PC-3 (cell line): ENCODE measurements at places on chromosomes 6 and 20. TPM values are rescaled to one million over a fixed set of nuclear protein-coding genes. Genes with fewer than 3 reads are reported as not detected.

DNA sequence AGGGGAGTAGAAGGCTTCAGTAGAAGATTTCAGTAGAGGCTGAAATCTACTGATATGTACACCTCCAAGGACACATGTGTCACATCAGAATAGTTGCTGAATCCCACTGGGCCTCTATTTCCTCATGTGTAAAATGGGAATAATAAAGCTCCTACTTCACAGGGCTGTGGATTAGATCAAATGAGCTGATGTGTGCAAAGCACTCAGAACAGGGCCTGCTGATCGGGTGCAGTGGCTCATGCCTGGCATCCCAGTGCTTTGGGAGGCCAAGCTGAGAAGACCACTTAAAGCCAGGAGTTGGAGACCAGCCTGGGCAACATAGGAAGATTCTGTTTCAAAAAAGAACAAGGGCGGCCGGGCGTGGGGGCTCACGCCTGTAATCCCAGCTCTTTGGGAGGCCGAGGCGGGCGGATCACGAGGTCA, 8.1 kb upstream of the AP5S1 start:
- H3K27ac ChIP-seq: peak overlapping the region; percentile 87
- no peak for DNase-seq
- no peaks in the 10 kb centered on the region for H3K27me3 ChIP-seq
- H3K36me3 ChIP-seq: no peaks in the 10 kb centered on the region
- H3K4me3 ChIP-seq: no peak overlapping the region
- peaks cover 50% of the 10 kb centered on the region for H3K4me1 ChIP-seq

GRCh38 chr20:20255099-20255498, 112.8 kb upstream of the INSM1 start:
- no peak for DNase-seq
- H3K4me3 ChIP-seq: no peak overlapping the region
- no peaks in the 10 kb centered on the region for H3K4me1 ChIP-seq
- no peak overlapping the region for H3K27ac ChIP-seq

GRCh38 chr6:130841128-130841728, 14.0 kb downstream of the SMLR1 start:
- no peak overlapping the region for H3K27ac ChIP-seq
- H3K4me1 ChIP-seq: no peaks in the 10 kb centered on the region
- no peaks in the 10 kb centered on the region for H3K27me3 ChIP-seq
- H3K4me3 ChIP-seq: no peak overlapping the region
- DNase-seq: no peak

The CDKN1A gene
- 79.5 and 91.5 TPM in 2 replicates for total RNA-seq

- H3K36me3 ChIP-seq: no peaks in the 10 kb centered on the region
- no peaks in the 10 kb centered on the region for H3K27me3 ChIP-seq
- peak; percentile 60 for DNase-seq
- H3K27ac ChIP-seq: peak overlapping the region; percentile 53
- peak overlapping the region; percentile 86 for H3K4me3 ChIP-seq
These were observed 128.5 kb downstream of the HFE start for GRCh38 chr6:26215585-26216358.

The SPATS1 gene
- not detected in 2 replicates for total RNA-seq

DNA sequence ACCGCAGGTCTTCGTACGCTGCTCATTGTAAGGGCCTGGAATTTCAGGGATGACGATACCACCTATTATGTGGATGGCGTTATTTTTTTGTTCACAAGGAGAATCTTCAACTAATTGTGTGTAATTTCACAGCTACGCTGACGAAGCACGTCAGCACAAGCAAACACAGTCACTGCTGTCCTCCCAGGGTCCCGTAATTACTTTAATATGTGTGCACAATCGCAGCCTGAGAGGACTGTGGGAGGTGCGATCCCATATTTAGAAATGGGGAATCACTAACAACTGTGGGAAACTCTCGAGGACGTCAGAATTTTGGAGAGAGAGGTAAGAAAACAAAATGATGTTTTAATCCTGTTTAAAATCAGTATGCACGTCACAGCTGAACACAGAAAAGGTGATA, 40.2 kb upstream of the DACT2 start:
- H3K27ac ChIP-seq: no peak overlapping the region
- H3K36me3 ChIP-seq: no peaks in the 10 kb centered on the region
- DNase-seq: no peak

- no peaks in the 10 kb centered on the region for H3K36me3 ChIP-seq
- no peak for DNase-seq
- no peaks in the 10 kb centered on the region for H3K4me1 ChIP-seq
- no peak overlapping the region for H3K4me3 ChIP-seq
- no peak overlapping the region for H3K27ac ChIP-seq
- H3K27me3 ChIP-seq: peaks cover 14% of the 10 kb centered on the region; the same call in 1 of the 2 replicates
These were observed 160.6 kb downstream of the SMOC2 start for GRCh38 chr6:168601546-168601945.

DNA sequence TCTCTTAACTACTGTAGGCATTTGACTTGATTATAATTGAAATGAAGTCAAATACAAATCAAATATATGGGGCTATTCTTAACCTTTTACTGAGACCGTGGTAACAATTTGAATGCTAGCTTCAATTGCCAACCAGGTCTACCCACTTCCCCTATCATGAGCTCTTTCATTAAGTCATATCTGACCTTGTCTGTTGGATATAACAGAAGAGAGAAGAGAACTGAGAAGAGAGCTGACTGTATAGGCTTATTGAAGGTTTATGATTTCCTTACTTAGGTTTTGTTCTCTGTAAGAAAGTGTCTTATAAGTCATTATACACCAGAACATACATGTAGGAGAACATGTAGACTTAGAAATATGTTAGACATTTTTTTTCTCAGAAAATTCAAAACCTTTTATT, 549.4 kb downstream of the COL12A1 start:
- H3K36me3 ChIP-seq: no peaks in the 10 kb centered on the region
- H3K4me3 ChIP-seq: no peak overlapping the region
- H3K4me1 ChIP-seq: peaks cover 3% of the 10 kb centered on the region; the same call in 1 of the 2 replicates

DNA sequence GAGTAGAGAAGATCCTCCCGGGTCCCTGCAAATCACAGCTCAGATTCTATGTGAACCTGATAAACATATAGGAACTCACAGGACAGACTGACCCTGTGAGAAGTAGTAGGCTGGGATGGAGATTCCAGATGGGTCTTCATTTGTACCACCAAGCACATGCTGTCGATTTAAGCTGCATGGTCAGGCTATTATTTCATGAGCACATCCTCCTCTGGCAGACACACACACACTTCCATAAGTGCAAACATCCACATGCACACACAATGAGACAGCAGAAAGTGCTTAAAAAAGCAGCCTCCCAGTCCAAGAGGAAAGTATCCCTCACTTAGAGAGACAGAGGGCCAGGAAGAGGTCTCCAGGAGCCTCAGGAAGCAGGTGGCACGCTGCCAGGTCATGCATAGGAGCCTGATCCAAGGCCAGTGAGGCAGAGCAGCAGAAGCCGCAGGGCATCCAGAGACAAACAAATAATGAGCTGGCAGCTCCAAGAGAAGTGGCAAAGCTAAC, 131.8 kb downstream of the UNC5CL start:
- DNase-seq: peak; percentile 95
- no peaks in the 10 kb centered on the region for H3K27me3 ChIP-seq
- H3K27ac ChIP-seq: peak overlapping the region; percentile 91
- 0 out of 2 replicates have a peak overlapping the region, but pooled peaks have one; percentile 11 for H3K4me3 ChIP-seq
- H3K4me1 ChIP-seq: peaks cover 26% of the 10 kb centered on the region

GRCh38 chr20:54133434-54134427, 40.1 kb downstream of the CYP24A1 start:
- no peaks in the 10 kb centered on the region for H3K27me3 ChIP-seq
- peaks cover 41% of the 10 kb centered on the region for H3K4me1 ChIP-seq
- peak overlapping the region; percentile 91 for H3K27ac ChIP-seq
- H3K4me3 ChIP-seq: peak overlapping the region; percentile 34
- peak; percentile 91 for DNase-seq

DNA sequence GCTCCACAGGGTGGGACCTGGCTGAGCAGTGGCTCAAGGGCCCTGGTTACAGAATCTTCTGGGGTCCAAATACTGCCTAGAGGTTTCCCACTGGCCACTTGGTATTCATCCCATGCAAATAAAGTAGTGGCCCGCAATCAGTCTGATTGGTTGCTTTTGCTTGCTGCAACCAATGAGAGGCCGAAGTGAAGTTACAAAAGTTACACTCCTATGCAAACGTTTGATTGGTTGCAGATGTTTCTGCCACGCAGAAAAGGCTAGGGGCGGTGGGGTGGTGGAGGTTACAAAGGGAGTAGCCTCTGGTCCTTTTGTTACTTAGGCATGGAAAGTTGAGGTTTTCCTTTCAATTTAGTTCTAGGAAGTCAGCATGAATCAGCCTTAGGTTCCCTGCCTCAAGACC, 3.6 kb upstream of the NHLRC1 start:
- H3K4me1 ChIP-seq: peaks cover 14% of the 10 kb centered on the region
- DNase-seq: no peak
- no peak overlapping the region for H3K4me3 ChIP-seq
- no peak overlapping the region for H3K27ac ChIP-seq
- no peaks in the 10 kb centered on the region for H3K27me3 ChIP-seq

The SPATA2 gene
- 7.4 and 8.1 TPM in 2 replicates for total RNA-seq

GRCh38 chr20:56443654-56444540, 24.5 kb upstream of the RTF2 start:
- no peak overlapping the region for H3K4me3 ChIP-seq
- no peaks in the 10 kb centered on the region for H3K4me1 ChIP-seq
- no peaks in the 10 kb centered on the region for H3K27me3 ChIP-seq
- no peak overlapping the region for H3K27ac ChIP-seq
- no peak for DNase-seq

- no peaks in the 10 kb centered on the region for H3K4me1 ChIP-seq
- H3K4me3 ChIP-seq: no peak overlapping the region
- H3K36me3 ChIP-seq: no peaks in the 10 kb centered on the region
- DNase-seq: no peak
These were observed 38.1 kb downstream of the HTR1B start for GRCh38 chr6:77425216-77425615.

DNA sequence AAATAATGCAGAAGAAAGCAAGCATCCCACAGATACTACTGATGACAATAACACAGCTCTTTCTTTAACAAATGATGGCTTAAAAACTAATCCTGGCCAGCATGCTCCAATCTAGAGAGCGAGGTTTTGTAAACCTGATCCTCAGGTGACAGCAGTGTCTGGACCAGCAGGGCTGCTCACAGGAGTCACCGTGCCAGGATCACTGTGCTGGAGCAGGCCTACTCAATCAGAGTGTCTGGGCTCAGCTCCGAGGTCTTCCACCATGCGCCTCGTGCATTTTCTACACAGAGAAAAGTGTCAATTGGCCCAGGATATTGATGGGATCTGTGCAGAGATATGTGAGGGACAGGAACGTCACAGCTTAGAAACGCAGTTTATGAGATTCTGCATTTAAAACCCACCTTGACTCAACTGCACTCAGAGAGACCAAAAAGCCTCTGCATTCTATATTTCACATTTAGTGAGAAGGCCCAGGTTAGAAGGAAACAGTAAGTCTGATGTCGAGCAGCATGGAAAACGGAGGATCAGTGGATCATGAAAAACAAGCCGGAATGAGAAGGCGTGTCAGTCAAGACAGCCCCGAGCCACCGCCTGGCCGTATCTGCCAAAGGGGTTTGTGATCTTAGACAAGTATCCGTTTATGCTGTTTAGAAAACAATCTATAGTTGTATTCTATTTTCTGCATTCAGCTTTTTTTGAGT, 7.8 kb downstream of the RAMACL start:
- H3K4me3 ChIP-seq: no peak overlapping the region
- H3K27me3 ChIP-seq: no peaks in the 10 kb centered on the region
- DNase-seq: no peak
- H3K27ac ChIP-seq: no peak overlapping the region
- no peaks in the 10 kb centered on the region for H3K4me1 ChIP-seq
- H3K36me3 ChIP-seq: no peaks in the 10 kb centered on the region

The FAXC gene
- total RNA-seq: 3.9 and 5.4 TPM in 2 replicates

The ADGRF5 gene
- 0.75 and 1.6 TPM in 2 replicates for total RNA-seq

GRCh38 chr6:151044465-151045441, 179.3 kb downstream of the MTHFD1L start:
- H3K36me3 ChIP-seq: no peaks in the 10 kb centered on the region
- peak; percentile 93 for DNase-seq
- H3K27me3 ChIP-seq: no peaks in the 10 kb centered on the region
- H3K27ac ChIP-seq: peak overlapping the region; percentile 100
- no peak overlapping the region for H3K4me3 ChIP-seq
- peaks cover 53% of the 10 kb centered on the region for H3K4me1 ChIP-seq

The KHDC1L gene
- total RNA-seq: 0.80 and 2.4 TPM in 2 replicates

The KCNB1 gene
- 0.04 and 0.35 TPM in 2 replicates for total RNA-seq
